ENCODE measurements at places on chromosomes 6 and 20.

DNA sequence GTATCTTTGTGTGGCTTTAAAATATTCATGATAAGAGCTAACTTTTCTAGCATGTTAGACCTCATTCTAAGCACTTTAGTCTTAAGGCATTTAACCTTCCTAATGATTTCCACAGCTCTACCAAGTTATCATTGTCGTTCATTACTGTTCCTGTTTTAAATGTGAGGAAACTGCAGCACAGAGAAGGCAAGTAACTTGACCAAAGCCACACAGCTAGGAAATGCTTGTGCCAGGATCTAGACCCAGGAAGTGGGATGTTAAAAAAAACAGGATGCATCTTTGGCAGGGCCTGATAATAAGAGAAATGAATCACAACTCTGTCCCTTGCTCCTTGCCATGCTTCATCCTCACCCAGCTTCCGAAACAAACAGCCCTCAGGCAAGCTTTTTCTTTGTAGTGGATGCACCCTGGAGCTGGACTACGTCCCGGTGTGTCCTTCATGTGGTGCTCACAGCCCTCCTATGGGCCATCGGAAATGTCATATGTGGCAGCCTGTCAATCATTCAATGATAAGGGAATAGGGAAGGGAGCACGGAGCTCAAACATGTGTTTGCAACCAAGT lies 196.9 kb upstream of the RREB1 start:
- DNase-seq, result no peak

DNA sequence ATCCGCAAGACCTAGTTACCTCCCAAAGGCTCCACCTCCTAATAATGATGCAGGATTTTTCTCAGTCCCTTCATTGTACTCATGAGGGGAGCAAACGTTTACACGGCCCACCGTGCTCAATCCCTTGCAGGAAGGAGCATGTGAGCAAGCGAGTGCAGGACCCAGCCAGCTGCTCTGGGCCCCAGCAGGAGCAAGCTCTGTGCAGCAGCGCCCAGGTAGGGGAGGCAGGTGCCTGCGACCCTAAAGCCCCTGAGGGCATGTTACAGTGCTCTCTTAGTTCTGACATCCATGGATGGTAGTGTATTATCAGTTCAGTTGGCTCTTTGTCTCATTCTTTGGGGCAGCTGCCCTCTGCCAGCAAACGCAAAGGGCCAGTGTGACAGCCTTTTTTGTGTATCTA lies 143.4 kb downstream of the TBXT start:
- no peak for DNase-seq

GRCh38 chr6:123524781-123525180 lies 112.0 kb downstream of the TRDN start:
- DNase-seq, result no peak

- DNase-seq, result no peak
Measured at GRCh38 chr6:43770372-43771209, 580 bp downstream of the VEGFA start.

DNA sequence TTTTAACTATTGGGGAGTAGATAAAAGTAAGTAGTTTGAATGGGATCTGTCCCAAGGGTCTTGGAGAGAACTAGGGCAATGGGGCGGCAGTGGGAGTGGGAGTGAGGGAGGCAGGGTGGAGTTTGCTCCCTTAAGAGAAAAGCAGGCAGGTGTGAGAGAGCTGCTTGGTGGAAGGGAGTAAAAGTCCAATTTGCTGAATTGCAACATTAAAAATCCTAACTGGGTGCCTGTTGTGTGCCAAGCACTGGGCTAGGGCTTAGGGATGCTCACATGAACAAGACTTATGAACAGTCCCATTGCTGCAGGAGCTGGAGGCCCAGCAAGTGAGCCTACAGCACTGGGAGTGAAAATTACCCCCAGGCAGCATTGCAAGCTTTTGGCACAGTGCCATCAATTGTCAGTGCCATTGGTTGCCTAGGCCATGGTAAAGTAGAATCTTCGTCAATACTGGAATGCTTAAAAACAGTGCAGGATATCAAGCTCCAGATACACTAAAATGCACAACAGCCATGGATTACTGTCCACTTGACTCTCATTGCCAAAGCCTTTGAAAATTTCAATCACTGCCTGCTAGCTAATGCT lies 277.7 kb upstream of the JARID2 start:
- no peak for DNase-seq

DNA sequence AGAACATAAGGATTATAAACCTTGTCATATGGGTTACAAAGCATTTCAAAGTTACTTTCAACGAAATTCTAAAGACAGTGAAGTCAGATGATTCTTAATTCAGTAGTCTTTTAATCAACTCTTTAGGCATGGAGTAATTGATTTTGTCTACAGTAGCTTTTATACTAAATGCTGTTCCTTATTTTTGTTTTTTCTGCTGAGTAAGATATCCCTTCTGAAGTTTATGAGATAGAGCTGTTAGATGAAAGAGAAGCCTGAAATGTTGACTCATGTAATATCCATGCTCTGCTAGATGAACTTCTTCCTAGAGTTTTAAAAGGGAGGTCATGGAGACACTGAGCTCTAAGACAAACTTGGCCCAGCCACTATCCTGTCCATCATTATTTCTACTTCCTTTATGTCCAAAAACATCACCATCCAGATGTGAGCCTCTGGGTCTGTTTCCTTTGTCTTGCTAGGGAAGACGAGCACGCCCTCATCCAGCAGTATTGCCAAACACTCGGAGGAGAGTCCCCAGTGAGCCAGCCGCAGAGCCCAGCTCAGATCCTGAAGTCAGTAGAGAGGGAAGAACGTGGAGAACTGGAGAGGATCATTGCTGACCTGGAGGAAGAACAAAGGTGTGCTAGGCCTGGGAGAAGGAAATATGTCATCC lies 550.3 kb downstream of the UTRN start:
- DNase-seq, result no peak

GRCh38 chr20:22407237-22408193 lies 176.9 kb downstream of the FOXA2 start:
- DNase-seq, result no peak

- DNase-seq, result no peak
Measured at GRCh38 chr6:103784117-103784516, 1075.6 kb downstream of the HACE1 start.

GRCh38 chr6:43938178-43939105 lies 168.4 kb downstream of the VEGFA start:
- no peak for DNase-seq

GRCh38 chr6:40809627-40810026 lies 222.5 kb upstream of the LRFN2 start:
- DNase-seq, result no peak

GRCh38 chr6:130212215-130212874 lies 10.4 kb downstream of the SAMD3 start:
- DNase-seq, result no peak

GRCh38 chr6:92369309-92369708 lies 1050.0 kb downstream of the EPHA7 start:
- DNase-seq, result no peak

DNA sequence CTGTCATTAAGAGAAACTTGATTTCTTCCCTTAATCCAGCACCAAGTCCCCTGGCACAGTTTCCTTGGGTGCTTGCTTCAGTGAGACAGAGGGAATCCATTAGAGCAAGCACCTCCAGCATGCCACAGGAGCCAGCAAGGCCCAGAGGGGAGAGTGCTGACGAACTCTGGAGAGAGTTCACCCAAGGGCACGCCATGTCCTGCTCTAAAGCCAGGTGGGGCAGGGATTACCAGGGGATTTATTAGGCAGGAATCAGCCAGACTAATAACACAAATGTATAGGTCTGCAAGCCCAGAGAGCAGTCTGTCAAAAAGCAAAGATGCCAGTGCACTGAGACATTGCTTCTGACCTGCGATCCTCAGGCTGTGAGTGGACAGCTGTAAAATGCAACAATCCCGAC lies 155.4 kb upstream of the SYNDIG1 start:
- DNase-seq, result no peak

DNA sequence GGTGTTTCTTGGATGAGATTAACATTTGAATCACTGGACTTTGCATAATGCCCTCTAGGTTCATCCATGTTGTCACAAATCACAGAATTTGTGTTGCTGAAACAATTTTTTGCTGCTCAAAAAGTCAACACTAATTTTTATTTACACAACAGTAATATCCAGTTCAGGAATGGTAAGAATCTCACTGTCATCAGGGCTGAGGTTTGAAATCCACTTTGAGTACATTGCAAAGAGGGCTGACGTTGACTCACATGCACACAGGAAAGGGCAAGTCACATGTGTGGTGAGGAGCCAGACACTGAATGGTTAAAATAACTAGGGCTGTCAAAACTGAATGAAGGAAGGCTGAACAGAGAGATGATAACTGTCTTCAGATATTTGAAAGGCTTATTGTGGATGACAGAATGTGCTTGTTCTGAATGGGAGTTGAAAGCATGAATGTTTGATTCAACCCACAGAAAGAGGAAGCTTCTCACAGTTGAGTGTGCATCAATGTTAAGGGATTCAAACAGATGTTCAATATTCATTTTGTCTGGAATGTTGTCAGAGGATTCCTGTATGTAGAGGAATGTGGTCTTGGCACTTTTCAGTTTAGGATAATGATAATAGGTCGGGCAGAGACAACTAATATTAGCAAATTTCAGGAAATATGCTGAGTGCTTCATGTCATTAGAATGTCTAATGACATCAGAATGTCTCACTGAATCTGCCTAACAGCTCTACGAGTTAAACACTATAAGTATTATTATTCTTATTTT lies 3.6 kb upstream of the ADGRG6 start:
- DNase-seq, result no peak

DNA sequence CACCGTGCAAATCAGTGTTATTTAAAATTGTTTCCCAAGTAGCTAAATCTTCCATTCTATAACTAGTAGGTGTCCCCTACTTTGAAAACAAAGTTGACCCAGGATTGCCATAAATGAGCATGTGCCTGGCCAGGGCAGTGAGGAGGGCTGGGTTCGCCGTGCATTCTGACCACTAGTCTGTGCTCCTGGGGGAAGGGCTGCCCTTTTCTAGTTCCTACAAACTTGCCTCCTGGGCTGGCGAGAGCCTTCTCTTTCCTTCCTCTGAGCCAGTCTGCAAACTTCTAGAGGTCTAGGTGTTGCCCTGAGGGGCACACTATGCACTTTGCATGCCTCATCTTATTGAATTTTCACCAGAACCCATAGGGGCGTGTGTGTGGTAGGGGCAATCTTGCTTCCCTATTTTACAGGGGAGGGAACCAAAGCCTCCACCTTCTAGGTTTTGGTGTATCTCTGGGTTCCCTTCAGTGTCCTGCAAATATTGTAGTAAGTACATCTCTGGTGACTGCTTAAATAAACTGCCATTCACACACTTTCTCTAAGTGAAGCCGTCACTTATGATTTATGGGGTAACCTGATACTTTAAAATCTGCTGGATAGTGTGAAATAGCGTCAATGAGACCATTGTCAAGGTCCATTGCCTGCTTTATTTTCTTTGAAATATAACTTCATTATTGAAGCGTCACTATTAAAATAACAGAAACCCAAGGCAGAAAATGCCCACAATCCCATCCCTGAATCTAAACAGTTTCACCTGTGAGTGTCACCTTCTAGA lies 42.2 kb downstream of the CDH26 start:
- DNase-seq, result no peak

DNA sequence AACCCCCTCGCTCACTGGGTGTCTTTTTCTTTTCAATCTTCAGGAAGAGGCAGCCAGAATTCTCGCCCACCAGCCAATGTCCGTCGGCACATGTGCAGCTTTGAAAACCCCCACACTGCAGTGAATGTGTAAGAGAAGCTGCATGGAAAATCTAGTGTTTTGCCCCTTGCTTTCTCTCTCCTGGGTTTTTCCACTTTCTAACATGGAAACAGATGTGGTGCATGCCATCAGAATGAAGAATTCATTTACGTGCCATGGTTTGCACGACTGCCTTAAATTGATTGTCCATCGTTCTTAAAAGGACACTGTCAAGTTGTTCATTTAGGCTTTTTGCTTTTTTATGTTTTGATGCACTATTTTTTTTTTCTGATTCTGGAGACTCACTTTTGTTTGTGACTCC lies 117.1 kb upstream of the RAB32 start:
- DNase-seq, result no peak
